Peyer's patch (tissue), 4 donors: ENCODE measurements at places on chromosomes 7 and 10. TPM values are rescaled to one million over a fixed set of nuclear protein-coding genes. Genes with fewer than 3 reads are reported as not detected.

Gene CYP2C8
- total RNA-seq: 0.95 TPM

Gene SEMA3D
- 6.5 TPM for total RNA-seq

Gene ANKRD1
- total RNA-seq: not detected

Gene FKBP9
- total RNA-seq: 145 TPM

Gene SPAM1
- not detected for total RNA-seq

Gene GNG11
- total RNA-seq: 5.5 TPM

Gene FZD8
- total RNA-seq: 0.70 TPM

Gene SLC29A3
- total RNA-seq: 4.4 TPM

Gene ASAH2B
- total RNA-seq: 4.9 TPM

Gene KCNMA1
- 19.8 TPM for total RNA-seq

Gene CLRN3
- 7.4 TPM for total RNA-seq

Gene CALY
- total RNA-seq: 1.5 TPM

Gene TMEM178B
- under 0.01 TPM for total RNA-seq

Gene GRB10
- 34.3 TPM for total RNA-seq
